ENCODE measurements at places on chromosomes 2 and 18.

GRCh38 chr2:117523267-117523666 is 291.2 kb upstream of the DDX18 start:
- no peak for DNase-seq

GRCh38 chr2:74502720-74503505 is 3.5 kb upstream of the LBX2 start:
- DNase-seq = peak; percentile 72

- no peak for DNase-seq
Observed at GRCh38 chr18:70994116-70994515, 705.3 kb downstream of the SOCS6 start.

DNA sequence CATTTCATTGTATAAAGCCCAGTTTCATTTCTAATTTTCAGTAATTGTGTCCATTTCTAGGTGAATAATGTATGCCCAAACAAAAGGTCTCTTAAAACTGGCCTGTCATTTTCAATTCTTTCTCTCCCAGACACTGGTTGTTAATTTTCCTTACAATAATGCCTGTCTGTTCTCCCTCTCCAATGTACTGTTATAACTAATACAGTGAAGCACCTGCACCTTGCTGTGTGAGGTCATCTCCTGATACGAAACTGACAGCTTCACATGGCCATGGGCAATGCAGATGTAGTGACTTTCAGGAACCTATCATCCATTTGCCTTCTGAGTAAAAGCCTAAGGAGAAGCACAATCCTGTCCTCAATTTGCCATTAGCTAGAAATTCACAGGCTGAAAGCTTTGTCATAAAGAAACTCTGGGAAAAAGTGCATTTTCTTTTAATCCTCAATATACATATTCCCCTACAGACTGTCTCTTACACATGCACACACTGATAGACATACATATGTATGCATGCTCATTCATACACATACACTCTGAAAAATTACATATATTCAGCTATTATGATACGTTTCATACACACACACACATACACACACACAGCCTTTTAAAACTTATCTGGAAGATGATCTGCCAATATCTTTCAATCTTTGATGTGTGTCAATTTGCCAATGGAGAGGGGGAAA is 1030.3 kb downstream of the TDRD15 start:
- no peak for DNase-seq

- DNase-seq = no peak
Observed at GRCh38 chr18:13239171-13239956, 20.8 kb downstream of the LDLRAD4 start.

DNA sequence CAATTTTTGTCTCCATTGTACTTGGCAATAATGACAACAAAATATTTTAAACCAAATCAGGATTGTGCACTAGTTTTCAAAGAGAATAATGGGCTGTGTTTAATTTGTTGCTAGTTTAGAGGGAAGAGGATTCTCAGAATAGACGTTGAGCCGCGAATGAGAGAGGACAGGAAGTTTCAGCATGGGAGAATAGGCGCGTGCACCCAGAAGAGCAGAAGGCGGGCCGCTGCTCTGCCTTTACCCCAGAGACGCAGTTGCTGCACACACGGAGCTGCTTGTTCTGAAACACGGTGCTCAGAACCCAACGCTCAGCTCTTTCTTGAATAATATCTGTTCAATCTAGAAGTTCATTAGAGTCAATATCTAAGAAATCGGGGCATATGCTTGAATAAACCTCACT is 223.4 kb downstream of the MYT1L start:
- DNase-seq = no peak

DNA sequence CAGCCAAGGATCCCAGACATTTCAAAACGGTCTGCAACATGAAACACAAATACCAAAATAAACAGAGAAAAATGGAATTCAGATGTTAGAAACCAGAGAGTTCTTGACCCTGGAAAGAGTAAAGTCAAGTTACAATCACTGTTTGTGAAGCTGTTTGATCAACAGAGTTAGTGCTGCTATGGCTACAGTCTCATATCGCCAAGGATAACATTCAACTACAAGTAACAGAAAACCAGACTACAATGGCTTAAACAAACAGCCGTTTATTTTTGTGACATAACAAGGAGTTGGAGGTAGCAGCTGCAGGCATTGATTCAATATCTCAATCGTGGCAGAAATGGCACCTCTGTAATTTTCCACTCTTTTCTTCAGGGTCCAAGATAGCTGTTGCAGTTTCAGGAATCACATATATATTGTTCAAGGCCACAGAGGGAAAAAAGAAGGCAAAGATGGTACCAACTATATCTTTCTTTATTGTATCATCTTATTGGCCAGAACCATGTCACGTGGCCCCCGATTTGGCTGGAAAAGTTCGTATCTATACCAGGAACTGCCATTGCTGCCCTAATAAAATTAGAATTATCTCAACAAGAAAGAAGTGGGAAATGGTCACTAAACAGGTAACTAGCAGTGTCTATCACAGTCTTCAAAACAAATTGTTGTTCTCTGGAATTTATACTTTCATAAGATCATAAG is 17.7 kb upstream of the HNRNPLL start:
- DNase-seq = no peak

DNA sequence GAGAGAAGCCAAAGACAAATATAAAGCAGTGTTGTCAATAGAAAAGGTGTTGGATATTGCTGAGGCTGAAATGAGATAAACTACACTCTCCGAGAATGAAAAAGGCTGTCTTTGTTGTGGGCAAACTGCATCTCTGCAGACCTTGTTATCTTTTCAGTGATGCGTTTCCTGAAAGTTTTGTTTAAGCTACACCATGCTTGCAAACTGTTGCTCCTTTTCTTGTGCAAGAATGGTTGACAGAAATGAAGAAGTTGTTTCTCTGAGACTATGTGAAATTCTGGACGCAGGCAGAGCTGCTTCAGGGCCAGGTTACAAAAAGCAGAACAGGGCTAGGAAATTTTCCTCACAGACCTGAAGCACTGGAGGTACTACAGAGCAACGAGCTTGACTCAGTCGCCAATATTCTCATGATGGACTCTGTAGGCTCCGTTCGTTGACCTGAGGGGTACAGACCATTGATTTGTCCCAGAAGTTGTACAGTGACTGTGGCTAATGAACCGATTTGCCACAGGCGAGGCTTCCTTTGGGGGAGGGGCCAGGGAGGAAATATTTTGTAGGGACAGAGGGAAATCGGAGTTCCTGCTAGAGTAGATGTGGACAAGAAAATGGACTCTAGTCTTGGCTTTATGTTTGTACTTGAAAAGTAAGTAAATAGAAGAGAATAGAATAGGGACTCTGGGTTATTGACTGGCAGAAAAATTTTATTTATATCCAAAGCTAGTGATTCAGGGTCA is 3.5 kb upstream of the ATL2 start:
- no peak for DNase-seq

DNA sequence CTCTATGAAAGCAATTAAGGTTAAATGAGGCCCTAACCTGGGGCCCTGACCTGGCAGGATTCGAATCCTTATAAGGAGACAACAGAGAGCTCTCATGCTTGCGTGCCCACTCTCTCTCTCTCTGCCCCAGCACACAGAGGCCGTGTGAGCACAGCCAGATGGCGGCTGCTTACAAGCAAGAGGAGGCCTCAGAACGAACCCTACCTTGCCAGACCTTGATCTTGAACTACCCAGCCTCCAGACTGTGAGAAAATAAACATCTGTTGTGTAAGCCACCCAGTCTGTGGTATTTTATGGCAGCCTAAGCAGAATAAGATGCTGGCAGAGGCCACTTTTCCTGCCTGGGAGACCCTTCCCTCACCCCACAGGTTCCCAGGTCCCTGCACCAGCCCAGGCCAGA is 5.2 kb upstream of the UBE2F start:
- no peak for DNase-seq

- no peak for DNase-seq
Observed at GRCh38 chr18:56873441-56874140, 222.4 kb downstream of the WDR7 start.

DNA sequence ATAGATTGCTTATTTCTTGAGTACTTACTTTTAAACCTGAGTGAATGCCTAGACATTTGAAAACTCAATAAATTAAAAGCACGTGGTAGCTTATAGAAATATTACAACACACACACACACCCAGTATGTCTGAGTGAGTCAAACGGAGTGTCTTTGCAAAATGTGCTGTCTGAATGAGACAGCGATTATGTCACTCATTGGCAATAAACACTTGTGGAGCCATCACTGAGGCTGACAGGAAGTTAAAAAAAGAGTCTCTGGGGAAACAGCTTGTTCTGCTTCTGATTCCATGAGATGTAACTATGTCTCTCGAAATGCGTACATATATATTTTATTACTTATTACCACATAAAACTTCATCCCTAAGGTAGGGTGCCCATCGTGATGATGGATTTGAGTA is 22.3 kb upstream of the VPS4B start:
- DNase-seq = no peak

DNA sequence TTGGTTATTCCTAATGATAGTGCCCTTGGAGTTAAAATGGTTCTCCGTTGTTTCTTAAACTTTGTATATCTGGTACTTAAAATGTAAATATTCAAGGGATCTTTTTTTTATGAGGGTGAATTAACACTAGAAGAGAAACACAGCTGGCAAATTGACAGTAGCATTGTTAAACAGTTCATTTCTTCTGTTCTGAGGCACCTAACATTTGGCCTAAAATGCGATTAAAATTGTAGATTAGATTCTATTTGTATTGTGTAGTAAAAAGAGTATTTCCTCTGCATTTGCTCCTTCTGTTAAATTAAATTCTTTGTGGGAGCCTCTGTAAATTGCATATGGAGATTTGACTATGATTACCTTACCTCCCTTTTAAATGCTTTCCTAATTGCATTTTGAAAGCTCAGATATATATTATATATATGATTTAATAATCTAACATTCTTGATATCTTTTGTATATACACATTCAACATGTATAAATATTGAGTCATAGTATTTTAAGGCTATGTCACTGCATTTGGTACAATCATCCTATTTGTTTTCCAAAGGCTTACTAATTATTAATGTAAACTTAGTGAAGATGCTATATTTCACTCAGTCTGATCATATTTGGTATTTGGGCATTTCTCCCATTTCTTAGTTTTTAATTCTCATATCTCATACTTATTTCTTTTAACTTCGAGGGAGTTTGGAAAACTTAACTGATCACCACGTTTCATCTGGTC is 124.4 kb downstream of the AGPS start:
- no peak for DNase-seq
